ENCODE measurements at places on chromosomes 16 and 17.

- DNase-seq = no peak
Observed at GRCh38 chr17:80372456-80372855, 42.5 kb upstream of the ENDOV start.

- DNase-seq = no peak
Observed at GRCh38 chr17:71601894-71602504, 518.8 kb upstream of the SOX9 start.

DNA sequence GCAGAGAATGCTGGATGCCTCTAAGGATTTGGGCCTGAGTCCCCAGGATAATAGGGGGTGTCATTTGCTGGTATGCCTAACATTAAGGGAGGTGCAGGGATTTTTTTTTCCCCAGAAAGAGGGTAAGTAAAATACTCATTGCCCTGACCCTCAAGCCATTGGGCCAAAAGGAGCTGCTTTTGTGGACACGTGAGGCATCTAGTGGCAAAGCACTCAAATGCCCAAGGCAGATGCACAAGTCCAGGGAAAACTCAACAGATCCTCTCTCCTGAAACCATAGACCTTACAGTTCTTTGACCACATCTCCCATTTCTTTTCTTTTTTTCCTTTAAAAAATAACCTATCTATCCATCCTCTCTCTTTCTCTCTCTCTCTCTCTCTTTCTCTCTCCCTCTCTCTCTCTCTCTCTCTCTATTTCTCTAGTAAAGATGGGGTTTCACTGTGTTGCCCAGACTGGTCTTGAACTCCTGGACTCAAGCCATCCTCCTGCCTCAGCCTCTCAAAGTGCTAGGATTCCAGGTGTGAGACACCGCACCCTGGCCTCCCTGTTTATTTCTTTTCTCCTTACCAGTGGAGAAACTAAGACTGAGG, 11.8 kb downstream of the IRX5 start:
- DNase-seq = no peak

DNA sequence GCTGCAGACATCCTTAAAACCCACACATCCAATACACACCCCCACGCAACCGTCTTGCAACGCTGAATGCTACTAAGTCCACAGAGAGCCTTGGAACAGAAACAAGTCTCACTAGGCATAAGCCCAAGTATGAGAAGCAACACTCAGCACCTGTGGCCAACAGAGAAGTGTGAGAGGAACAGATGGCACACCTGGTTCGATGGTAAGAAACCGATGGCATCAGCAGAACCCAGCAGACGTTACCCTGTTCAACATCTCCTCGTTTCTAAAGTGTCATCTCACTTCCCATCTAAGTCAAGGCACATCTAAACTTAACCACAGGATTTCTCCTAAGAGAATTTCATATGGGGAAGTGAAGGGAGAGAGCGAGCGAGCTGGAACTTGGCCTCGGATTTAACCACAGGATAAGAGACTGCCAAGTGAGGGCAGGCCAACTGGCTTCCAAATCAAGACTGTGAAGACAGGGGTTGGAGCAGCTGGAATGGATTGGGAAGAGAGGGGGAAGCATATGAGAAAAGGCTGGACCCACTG, 41.0 kb downstream of the NXPH3 start:
- DNase-seq = no peak

- no peak for DNase-seq
Observed at GRCh38 chr17:11557727-11558452, 40.4 kb upstream of the DNAH9 start.
